NT2/D1 (cell line): ENCODE measurements at places on chromosomes 5 and 9.

GRCh38 chr5:174418809-174419539, 305.4 kb upstream of the MSX2 start:
- no peak for DNase-seq

DNA sequence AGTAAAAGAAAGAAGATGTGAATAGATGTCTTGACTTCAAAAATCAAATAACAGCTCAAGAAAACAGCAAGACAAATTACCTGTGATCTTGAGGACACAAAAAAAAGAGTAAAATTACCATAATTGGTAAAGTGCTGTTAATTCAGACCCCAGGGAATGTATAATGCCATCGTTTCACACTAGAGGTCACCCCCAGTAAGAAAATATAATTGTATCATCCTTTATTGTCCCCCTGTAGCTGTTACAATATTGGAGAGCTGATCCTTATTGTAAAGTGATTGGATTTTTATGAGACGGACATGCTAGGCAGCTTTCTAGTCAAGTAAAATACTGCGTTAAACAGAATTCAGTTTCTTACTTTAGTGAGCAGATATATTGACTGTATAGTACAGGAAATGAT, 377.0 kb downstream of the TLE1 start:
- no peak for DNase-seq

- no peak for DNase-seq
These were observed 16.2 kb downstream of the SLC6A3 start for GRCh38 chr5:1429066-1429465.

- no peak for DNase-seq
These were observed 221.4 kb downstream of the GADD45G start for GRCh38 chr9:89826186-89826585.

DNA sequence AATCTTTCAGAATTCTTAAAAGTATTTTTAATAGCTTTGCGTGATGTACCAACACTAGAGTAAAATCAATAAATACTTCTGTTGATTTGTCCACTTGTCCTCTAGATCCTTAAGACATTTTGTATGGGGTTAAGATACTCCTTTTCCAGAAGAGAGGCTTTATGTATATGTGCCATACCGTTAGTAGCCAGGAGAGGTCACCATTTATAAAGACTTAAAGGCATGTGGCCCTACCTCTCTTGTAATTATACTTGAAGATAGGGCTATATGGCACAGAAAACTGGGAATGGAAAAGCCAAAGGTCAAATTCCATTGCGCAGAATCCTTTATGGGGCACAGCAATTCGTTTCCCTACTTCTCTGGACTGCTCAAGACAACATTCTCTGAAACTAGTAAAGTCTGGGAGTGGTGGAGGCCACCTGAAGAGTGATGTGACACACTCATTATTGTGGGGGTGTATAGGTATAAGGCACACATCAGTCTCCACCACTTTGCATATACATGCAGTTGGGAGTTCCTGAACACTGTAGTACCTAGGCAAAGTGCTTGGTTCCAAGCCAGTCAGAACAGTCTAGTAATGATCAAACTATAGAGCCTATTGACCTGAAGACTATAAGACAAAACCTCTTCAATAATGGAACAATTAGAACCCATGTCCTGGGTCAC, 140.1 kb upstream of the FBXL17 start:
- DNase-seq: peak; percentile 32

DNA sequence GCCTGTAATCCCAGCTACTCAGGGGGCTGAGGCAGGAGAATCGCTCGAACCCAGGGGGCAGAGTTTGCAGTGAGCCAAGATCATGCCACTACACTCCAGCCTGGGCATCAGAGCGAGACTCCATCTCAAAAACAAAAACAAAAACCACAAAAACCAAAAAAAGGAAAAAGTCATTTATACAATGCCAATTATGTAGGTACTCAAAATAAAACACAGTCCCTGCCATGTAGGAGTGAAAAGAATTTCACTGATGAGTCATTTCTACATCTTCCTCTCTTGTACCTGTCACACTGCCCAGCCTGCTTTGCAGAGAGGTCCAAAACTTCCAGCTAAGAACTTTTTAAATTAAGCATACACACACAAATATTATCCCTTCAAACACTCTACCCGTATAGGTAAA, 215.8 kb downstream of the EPB41L4A start:
- no peak for DNase-seq

GRCh38 chr5:109496112-109496511, 86.3 kb upstream of the PJA2 start:
- no peak for DNase-seq

DNA sequence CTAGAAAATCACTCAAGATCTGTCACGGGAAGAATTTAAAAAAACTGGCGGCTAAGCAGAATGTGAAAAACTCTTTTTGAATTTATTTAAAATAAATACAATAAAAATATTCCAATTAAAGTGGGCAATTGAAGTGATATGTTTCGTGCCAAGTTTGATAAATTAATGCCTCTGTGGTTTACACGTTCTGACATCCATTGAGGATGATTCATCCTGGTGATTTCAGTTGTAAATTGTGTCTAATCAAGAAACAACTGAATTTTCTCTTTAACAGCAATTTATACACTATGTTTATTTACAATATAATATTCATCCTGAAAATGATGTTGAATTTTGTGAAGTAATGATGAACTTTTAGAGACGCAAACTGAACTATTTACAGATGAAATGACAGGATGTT, 21.0 kb upstream of the OSMR start:
- DNase-seq: no peak

GRCh38 chr5:17094830-17095229, 122.6 kb upstream of the BASP1 start:
- DNase-seq: no peak
